ENCODE measurements at places on chromosomes 5 and 9. TPM values are rescaled to one million over a fixed set of nuclear protein-coding genes. Genes with fewer than 3 reads are reported as not detected.

DNA sequence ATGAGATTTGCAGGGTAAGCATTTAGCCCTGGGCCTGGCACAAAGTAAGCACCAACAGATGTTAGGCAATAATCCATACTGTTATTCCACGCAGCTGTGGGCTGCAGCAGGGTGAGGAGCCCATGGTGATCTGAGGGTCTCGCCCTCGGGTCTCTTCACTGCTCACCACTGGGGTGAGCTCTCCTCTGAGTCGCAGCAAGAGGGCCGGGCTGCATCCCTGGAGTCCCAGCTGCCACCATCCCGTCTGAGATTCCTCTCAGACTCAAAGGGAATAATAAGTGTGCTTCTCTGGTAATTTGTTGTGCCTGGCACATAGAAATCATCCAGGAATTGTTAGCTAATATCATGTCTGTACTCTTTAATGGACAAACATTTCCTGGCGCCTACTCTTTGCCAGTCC, 6.9 kb downstream of the NKX2-5 start:
- no peak for DNase-seq

GRCh38 chr5:435961-436640, 6.9 kb upstream of the EXOC3 start:
- DNase-seq = no peak

Gene UNC13B
- 13.9 TPM for total RNA-seq

DNA sequence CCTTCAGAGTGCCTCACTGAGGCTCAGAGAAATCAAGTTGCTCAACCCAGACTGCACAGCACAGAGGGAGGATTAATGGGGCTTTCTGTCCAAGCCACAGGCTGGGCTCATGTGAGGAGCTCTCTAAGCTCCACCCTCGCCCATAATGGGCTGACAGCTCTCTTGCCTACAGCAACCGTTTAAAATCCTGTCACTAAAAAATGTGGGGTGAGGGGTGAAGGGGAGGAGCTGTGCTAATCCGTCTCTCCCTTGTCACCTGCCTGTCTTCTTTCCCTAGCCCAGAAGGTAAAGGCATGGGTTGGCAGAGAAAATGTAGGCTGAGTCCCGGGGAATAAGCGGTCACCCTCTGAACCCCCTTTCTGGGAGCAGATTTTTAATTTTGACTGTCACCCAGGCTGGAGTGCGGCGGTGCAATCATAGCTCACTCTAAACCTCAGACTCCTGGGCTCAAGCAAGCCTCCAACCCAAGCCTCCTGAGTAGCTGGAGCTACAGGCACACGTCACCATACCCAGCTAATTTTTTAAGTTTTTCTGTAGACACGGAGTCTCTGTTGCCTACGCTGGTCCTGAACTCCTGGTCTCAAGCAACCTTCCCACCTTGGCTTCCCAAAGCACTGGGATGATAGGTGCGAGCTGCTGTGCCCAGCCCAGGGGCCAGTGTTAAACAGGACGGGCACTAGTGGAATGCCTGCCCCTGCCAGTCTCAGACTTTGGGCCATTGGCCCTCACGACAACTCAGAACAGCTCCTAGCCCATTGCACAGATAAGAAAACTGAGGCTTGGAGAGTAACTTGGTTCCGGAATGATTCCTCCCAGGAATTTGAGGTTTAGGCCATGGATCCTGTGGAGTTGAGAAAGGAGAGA, 89.5 kb downstream of the LMX1B start:
- DNase-seq = no peak

Gene CER1
- total RNA-seq = 0.30 TPM

- peak; percentile 54 for DNase-seq
These were observed 485.3 kb downstream of the CDH9 start for GRCh38 chr5:26553079-26553478.

GRCh38 chr5:65952259-65952658, 25.9 kb downstream of the ERBIN start:
- DNase-seq = no peak

DNA sequence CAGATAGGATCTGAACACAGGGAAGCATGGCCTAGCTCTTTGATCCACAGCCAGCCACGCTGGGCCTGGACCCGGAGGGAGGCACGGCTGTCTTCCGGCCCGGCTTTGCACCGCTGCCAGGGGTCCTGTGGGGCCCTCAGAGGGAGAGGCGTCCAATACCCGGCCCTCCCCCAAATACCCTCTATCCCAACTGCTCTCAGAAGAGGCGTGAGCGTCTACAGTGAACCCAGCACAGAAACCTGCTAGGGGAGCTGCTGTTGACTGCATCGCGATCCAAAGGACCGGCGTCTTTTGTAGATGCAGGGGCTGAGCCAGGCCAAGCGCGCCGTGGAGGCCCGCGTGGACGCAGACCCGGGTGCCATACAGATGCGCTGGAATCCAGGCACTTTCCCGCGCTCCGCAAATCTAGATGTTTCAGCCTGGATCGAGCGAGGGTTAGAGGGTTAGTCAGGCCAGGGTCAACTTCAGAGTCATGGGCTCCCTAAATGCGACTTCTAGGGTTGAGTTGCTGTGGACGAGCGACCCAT, 1.1 kb upstream of the TCF7 start:
- no peak for DNase-seq

DNA sequence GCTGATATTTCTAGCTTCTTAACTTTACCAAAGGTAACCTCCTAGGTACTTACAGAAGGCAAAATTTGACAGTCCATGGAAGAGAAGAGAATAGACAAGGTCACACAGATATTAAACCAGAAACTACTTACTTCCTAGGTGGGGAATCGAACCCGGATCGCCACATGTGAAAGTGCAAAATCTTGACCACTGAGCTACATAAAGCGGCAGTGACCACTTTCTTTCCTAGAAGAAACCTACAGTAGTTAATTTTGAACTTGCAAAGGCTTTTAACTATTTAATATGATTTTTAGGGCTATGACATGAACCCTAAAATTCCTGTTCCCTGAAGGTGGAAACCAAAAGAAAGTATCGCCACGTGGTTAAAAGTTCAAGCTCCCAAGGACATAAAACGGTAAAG, 20.3 kb upstream of the ATOSB start:
- DNase-seq = no peak

Gene BRINP1
- total RNA-seq = 0.59 TPM

DNA sequence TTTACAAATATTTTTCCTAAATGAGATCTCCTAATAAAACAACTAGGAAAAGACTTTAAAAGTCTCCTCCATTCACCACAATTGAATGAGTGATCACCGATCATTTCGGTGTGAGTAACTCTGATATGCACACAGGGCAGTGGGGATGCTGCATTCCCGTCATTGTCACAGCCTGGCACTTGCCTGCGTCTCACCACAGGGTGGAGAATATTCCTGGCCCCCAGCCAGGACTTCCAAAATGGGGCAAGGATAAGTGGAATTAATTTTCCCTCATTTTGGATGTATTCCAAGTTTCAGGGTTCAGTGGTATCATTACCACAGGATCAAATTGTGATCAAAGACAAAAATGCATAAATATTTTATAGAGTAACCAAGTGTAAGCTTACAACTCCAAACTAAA, 107.1 kb downstream of the CTNND2 start:
- no peak for DNase-seq
